ENCODE measurements at places on chromosomes 5 and 9.
A peak's percentile ranks its signal among the peaks of the same experiment; 100 is the strongest.

GRCh38 chr5:153700940-153701339, 210.5 kb downstream of the GRIA1 start:
- no peak for DNase-seq

DNA sequence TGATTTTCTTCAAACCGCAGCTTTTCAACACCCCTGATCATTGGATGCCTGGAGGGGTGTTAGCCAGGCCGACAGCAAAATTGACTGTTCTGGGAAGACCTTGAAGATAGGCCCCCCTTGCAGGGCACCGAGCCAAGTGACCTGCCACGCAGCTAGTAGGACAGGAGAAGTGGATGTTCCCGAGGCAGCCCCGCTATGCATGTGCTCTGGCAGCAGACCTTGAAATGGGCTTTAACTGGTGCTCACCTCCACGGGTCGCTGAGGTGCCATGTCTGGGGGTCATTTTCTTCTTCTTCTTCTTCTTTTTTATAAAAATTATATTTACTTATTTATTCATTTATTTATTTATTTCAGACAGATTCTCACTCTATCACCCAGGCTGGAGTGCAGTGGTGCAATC, 12.6 kb downstream of the FGF18 start:
- no peak for DNase-seq

DNA sequence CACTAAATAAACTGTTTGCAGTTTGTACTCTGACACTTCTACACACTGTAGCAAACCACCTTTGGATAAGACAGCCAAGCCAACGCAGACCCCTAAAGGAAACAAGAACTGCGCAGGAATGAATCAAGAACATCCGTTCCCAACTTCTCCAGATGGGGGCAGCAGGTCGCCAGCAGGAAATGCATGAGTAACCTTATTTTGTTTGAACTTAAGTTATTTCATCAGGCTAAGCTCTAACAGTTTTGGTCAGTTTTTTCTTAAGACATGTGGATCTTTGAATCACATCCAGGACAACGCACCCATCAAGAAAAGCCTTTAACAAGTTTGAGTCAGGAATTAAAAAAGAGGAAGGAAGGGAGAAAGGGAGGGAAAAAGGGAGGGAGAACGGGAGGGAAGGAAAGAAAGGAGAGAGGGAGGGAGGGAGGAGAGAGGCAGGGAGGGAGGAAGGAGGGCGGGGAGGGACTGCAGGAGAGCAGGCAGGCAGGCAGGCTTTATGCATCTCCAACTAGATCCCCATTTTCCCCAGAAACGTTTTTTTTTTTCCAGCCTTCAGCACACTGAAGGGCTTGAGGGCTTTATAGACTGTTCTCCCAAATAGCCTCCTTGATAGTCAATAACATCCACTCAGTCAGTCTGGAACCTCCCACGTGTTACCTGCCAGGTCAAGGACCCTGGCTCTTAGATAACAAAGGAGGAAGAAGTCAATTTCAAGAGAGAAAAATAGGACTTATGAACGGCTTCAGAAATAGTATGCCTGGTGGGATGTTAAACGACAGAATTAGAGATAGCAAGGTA, 22.2 kb downstream of the BHMT start:
- DNase-seq: peak; percentile 32

GRCh38 chr5:73901455-73901854, 275.5 kb downstream of the ARHGEF28 start:
- no peak for DNase-seq

GRCh38 chr9:7454624-7455023, 345.0 kb downstream of the DMAC1 start:
- DNase-seq: no peak

- DNase-seq: no peak
These were observed 52.3 kb upstream of the FUBP3 start for GRCh38 chr9:130526854-130527650.

GRCh38 chr5:140331638-140332037, 14.8 kb downstream of the HBEGF start:
- no peak for DNase-seq

- DNase-seq: no peak
These were observed 101.0 kb upstream of the GABRG2 start for GRCh38 chr5:161966564-161966963.

GRCh38 chr5:154312576-154312975, 122.0 kb downstream of the GALNT10 start:
- DNase-seq: no peak

DNA sequence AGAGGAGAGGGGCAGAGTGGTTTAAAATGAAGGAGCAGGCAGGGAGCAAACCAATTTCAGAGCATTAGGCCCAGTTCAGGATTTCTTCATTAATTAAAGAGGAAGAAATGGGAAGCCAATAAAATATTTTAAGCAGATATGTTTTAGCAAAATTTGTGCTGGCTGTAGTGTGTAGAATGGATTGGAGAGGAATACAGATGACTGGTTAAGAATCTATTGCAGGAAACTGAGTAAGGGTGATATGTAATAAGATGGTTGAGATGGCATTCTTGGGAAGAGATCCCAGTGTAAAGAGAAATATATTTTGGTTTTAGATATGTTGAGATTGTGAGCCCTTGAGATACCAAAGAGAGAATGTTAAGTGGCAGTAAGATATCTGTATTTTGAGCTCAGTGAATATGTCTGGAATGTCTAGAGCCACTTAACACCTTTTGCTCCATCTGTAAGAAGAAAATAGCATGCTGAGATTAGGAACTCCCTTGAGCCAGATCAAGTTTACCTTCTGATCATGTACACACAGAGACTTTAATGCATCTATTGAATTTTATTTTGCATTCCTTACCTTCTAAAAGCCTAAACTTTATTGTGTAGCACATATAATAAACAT, 79.5 kb upstream of the SLC27A6 start:
- DNase-seq: no peak

DNA sequence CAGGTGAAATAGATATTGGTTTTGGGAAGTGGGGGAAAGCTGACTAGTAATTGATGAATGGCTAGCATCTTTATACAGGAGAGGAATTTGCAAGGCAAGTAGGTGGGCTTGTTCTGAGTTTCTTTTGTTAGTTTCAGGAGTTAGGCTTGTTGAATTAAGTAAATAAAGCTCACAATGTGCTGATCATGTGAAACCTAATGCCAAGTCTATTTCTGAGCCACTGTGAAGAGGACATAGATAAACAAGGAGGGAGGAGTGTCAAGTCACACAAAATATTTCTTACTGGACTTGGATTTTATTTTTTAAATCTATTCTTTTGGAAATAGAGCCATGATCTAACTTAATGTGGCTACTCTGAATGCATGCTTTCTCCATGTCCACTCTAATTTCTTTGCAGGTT, 19.9 kb downstream of the GDA start:
- no peak for DNase-seq

GRCh38 chr9:27714388-27714787, 141.1 kb upstream of the C9orf72 start:
- DNase-seq: no peak

GRCh38 chr9:97769208-97769607, 72.1 kb upstream of the XPA start:
- no peak for DNase-seq

DNA sequence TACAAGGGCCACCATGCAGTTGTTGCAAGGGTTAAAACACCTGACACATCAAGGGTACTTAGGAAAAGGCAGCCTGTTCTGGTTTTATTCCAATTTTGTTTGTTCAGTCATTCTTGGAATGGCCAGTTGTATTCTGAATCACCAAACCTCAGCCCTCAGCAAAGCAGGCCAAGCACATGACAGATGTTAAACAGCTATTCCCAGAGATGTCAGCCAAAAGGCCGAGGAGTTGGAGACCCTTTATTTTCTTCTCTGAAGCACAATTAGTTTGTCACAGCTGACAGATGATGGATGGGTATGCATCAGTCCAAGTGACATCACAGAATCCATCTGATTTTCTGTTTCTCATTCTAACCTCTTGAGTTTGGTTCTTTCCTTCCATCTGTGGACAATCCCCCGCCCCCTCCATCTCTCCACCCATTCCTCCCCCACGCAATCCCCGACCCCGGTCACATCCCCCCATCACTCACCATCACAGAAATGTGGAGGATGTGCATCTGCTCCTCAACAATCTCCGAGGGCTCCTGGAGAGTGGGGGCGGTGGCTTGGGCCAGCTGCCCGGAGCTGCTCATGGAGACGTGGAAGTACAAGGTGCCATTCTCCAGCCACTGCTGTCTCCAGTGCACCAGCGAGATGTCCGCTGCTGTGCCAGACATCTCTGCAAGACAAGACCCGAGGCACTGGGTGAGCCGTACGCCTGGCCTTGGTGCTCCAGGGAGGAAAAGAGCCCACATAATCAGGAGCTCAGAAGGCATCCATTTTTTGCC, 123.8 kb downstream of the ASTN2 start:
- DNase-seq: no peak

- no peak for DNase-seq
These were observed 2.1 kb downstream of the RXRA start for GRCh38 chr9:134328341-134328840.

GRCh38 chr5:126746290-126746689, 30.6 kb upstream of the LMNB1 start:
- DNase-seq: no peak

GRCh38 chr5:121988488-121988887, 26.7 kb downstream of the SRFBP1 start:
- no peak for DNase-seq

GRCh38 chr9:125913551-125913950, 166.4 kb downstream of the PBX3 start:
- no peak for DNase-seq

DNA sequence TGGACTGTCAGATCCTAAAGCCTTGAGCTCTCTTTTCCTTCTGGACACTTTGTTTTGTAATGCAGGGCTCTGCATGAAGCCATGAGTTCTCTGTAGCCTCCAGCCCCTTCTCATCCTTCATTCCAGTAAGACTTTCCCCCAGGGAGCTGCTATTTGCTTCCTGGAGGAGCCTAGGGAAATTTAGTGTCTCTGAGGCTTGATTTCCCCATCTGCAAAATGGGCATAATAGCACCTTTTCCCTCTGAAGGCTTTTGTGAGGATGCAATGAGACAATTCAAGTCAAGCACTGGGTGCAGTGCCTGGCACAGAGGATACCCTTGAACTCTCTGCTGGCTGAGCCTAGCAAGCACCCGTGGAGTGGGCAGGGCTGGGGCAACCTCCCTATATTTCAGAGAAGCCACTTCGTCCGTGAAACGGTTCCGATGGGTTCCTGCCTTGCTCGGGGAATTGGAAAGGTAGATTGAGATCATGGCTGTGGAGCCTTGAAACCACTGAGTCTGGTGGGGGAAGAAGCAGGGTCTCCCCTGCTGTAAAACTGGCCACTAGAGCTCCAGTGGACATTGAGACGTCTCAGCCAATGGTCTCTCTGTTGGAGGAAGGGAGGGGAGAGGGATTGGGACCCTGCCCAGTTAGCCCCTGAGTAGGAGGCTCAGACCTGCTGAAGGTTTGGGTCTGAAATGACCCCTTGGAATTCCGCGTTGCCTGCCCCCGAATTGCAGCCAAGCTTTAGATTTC, 14.3 kb upstream of the DAB2IP start:
- no peak for DNase-seq

- DNase-seq: no peak
These were observed 1.0 kb downstream of the BASP1 start for GRCh38 chr5:17218353-17219005.

GRCh38 chr5:39164529-39165402, 54.6 kb downstream of the FYB1 start:
- DNase-seq: no peak

GRCh38 chr5:139068494-139069151, 129.5 kb downstream of the SIL1 start:
- DNase-seq: no peak

GRCh38 chr5:104998572-104998971, 1436.0 kb upstream of the NUDT12 start:
- DNase-seq: no peak

- no peak for DNase-seq
These were observed 268.6 kb downstream of the FER start for GRCh38 chr5:109016300-109016699.

DNA sequence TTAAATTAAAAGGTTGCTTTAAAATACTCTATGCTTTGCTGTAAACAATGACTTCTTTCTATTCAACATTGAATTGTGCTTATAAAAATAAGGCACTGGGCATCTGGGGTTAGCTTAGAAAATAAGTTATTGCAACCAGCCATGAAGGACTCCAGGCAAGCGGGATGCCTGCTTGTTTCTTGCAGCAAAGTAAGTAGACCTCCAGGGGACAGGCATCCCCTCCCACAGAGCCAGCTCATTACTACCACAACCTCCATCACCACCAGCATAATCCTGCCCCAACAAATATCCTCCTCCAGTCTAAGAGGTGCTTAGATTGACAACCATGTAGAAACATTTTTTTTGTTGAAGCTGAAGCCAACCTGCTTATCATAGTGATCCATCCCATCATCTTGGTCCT, 190.4 kb downstream of the TARS1 start:
- no peak for DNase-seq

GRCh38 chr5:83563631-83564030, 92.1 kb downstream of the VCAN start:
- no peak for DNase-seq

All from activated naive CD8-positive, alpha-beta T cell treated with anti-CD3 and anti-CD28 coated beads, Interleukin-2, amount 50 U/mL, for 16 hours (primary cell).